Myocyte (in vitro differentiated cells): ENCODE measurements at places on chromosomes 2 and 18.

GRCh38 chr18:11801573-11801972 is 49.6 kb upstream of the CHMP1B start:
- DNase-seq = no peak

GRCh38 chr2:64770781-64771334 is 117.1 kb upstream of the SERTAD2 start:
- DNase-seq = peak; percentile 97

GRCh38 chr2:47088371-47089082 is 66.6 kb downstream of the STPG4 start:
- no peak for DNase-seq

DNA sequence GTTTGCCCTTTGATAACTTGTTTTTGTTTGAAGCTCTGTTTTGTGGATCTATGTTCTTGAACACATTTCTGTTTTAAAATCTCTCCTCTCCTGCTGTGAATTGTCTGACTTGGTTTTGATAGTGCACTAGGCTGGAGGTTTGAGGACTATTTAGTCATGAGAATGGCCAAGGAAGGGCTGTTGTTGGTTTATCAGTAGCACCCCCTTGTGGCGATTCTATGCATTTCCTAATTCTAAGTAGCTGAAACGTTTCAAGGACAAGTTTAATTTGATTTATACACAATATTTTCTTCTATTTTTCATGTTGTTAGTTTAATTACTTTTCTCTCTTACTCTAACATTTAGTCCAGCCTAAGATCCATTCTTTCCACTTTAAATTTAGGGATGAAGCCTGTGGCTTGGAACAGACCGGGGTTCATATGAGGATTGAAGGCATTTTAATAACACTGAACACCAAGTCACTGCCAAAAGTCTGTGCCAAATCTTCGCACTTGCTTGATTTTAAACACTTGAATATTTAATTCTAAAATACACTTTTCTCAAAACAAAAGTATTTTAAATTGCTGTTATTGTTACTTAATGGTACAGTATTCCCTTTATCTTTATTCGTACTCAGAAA is 166.0 kb downstream of the SOCS6 start:
- DNase-seq = peak; percentile 79
